ENCODE measurements at places on chromosomes 5 and 9.

GRCh38 chr9:624935-625500 lies 216.5 kb upstream of the DMRT1 start:
- DNase-seq: no peak

- no peak for DNase-seq
Observed at GRCh38 chr5:113813466-113813865, 300.0 kb downstream of the YTHDC2 start.

DNA sequence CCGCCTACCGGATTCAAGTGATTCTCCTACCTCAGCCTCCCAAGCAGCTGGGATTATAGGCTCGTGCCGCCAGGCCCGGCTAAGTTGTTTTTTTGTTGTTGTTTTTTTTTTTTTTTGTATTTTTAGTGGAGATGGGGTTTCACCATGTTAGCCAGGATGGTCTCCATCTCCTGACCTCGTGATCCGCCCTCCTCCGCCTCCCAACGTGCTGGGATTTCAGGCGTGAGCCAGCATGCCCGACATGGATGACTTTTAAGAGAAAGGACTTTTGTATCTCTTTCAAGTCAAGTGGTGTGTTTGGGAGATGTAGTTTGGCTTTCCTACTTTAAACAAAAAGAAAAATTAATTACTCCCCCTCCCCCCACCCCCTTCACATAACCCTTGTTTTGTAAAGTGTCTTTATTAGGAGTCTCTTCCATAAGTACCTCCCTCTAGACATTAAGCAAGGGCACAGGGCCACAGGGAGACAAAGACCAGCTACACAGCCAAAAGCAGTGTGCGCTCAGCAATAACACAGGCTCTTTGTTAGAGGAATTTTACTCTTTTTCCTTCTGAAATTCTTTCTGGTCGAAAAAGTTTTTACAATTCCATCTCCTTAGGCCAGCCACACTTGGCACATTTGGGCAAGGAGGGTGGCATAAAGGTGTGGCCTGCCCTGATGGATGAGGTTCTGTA lies 31.2 kb downstream of the JAKMIP2 start:
- no peak for DNase-seq

DNA sequence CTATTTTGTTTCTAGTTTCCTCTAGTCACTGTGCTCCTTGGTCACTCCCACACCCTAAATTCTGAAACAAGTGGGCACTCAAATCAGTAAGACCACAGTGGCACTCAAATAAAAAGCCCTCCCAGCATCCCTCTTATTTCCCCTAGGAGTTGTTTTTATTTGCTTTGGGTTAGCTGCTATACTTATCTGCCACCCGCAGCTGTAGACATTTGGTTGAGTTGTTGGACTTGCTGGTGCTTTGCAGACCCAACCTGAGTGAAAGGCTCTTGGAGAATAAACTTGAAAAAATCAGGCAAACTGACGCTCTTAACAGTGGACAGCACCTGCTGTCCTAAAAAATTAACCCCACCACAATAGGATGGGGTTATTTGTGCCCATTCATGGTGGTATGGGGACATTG lies 203.0 kb downstream of the SPATA31A6 start:
- no peak for DNase-seq

DNA sequence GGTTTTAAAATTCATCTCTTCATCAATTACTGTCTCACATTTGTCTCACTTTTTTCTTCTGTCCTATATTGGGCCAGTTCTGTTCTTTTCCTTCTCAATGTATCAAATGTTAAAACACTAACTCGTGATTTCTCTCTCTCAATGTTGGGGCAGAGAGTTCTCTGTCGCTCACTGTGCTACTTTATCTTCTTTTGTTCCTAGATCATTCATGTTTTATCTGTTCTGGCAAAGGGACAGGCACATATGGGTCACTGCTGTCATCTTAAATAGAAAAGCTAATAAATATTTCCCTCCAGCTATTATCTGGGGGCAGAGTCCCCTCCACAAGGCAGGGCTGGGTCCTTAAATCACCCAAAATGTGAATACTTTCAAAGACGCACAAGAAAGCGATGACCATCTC lies 214.0 kb downstream of the PTTG1 start:
- no peak for DNase-seq

DNA sequence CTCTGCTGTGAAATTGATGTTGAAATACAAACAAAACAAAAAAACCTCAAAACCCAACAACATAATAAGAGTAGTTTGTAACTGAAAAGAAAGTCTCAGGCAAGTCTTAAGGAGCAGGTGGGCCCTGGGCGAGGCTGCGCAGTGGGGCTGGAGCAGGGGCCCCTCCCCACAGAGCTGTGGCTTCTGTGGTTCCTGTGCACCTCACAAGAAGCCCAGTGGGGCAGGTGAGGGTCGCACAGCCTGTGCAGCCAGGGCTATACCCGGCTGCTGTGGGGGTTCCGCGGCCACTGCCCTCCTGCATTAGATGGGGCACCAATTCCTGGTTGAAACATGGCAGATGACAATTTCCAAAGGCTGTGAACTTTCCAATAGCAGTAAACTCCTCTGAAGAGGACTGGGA lies 75.3 kb downstream of the TRIO start:
- DNase-seq: no peak

DNA sequence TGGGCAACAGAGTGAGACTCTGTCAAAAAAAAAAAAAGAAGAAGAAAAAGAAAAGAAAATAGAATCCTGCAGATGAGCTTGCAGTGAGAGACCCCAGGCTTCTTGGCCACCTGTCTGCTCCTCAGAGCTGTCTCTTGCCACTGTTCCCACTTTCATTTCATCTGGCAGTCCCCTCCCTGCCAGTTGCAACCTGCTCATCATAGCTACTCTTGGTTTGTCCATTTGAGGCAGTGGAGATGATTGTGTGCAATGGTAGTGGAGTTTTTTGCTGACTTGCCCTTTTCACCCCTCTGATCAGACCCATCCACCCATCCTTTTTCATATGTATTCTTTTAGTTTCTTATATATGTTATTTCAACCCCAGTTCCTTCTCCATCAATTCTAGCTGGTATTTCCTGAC lies 28.7 kb downstream of the ANKRD33B start:
- no peak for DNase-seq

- no peak for DNase-seq
Observed at GRCh38 chr9:96258967-96259366, 43.0 kb downstream of the HSD17B3 start.

DNA sequence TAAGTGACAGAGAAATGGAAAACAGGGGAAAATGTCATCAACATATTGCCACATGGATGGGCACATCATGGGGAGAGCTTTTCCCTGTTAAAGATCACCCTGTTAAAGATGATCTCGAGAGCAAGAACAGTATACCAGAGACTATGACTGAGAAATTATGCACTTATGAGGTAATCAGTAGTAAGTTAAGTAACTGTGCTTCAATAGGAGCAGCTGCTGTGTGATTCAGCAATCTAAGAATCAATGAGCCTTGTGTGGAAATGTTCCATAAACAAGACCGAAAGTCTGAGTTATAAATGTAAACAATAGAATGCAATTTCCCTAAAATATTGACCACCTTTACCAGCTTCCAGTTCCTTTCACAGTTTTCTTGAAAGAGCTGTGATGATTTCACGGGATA lies 582.3 kb downstream of the CAAP1 start:
- no peak for DNase-seq

GRCh38 chr5:120545951-120546350 lies 81.9 kb downstream of the PRR16 start:
- no peak for DNase-seq

GRCh38 chr9:124598048-124598447 lies 90.8 kb upstream of the NR5A1 start:
- DNase-seq: no peak

GRCh38 chr5:71587766-71588532 lies 809 bp downstream of the MCCC2 start:
- no peak for DNase-seq

DNA sequence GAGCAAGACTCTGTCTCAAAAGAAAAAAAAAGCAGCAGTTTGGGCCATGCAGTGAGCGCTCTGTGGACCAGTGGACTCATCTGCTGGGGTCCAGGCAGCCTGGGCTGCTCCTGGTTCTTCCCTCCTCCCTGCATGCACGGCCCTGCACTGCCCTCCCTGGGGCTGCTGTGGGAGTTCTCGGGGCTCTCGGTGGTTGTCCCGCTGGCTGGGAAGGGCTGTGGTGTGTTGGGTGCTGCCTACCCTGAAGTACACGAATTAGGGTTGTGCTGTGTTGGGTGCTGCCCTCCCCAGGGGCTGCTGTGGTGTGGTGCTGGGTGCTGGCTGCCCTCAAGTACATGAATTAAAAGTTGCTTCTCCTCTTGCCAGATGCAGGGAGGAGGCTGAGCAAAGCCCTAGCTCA lies 18.3 kb upstream of the CLPTM1L start:
- DNase-seq: no peak

DNA sequence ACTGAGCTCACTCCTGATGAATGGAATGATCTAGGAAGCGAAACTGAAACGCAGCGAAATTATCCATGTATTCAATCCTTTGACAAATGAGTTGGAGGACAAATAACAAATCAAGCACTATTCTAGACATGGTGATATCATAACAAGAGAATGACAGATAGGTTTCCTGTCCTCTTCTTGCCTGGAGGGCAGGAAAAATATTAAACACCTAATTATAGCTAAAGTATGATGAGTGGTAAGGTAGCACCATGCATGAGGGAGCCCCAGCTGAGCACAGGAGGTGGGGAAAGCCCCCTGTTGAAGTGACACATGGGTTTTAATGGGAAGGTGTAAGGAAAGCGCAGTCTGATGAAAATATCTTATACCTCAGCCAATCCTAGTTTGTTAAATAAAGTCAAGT lies 225.2 kb downstream of the NPR3 start:
- DNase-seq: no peak

GRCh38 chr9:126386088-126386487 lies 59.5 kb downstream of the MVB12B start:
- no peak for DNase-seq

GRCh38 chr5:113273948-113274347 lies 160.8 kb downstream of the TSSK1B start:
- DNase-seq: no peak

GRCh38 chr5:135999406-136000139 lies 29.2 kb upstream of the TGFBI start:
- DNase-seq: no peak

DNA sequence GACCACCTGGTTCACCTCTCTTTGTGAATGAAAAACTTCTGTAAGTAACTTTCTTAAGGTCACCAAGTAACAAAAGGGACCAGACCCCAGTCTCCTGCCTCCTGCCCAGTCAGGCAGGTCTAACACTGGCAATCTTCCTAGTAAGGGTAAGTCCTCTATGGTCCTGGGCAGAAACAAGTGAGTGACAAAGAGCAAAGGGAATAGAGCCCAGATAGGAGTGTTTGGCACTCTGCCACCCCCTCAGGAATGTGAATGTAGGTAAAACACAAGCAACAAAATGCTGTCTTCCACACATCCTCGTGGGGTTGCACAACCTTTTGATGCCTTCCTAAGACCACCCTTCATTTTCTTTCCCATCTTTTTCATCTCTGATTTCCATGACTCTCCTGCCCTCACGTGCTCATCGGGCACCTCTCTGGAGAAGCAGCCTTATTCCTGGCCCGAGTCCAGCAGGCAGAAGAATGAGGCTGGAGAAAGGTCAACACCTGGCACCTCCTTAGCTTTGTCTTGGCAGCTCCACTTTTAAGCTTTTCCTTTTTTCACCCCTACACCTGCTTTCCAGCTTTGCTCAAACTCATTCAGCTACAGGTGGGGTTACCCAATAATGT lies 90.2 kb upstream of the LHFPL2 start:
- DNase-seq: no peak

GRCh38 chr9:8719833-8720486 lies 920.4 kb upstream of the DMAC1 start:
- DNase-seq: no peak

DNA sequence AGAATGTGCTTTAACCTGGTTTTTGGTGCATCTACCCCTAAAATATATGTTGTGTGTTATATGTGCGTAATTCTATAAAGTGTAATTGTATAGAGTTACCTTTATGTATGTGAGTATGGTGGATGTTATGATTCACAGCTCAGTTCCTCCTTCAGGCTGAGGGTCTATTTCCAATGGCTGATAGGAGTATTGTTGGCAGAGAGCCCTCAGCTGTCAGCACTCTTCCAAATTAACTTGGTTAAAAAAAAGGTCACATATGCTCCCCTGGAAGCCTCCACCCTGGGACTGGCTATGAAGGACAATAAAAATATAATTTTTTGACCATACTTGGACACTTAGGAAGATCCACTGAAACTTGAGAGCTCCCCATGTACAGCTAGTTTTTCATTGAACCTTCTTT lies 250.4 kb upstream of the CDH12 start:
- DNase-seq: no peak

- no peak for DNase-seq
Observed at GRCh38 chr5:154708207-154708606, 47.0 kb upstream of the LARP1 start.

GRCh38 chr5:87095787-87096186 lies 171.9 kb upstream of the RASA1 start:
- DNase-seq: no peak

DNA sequence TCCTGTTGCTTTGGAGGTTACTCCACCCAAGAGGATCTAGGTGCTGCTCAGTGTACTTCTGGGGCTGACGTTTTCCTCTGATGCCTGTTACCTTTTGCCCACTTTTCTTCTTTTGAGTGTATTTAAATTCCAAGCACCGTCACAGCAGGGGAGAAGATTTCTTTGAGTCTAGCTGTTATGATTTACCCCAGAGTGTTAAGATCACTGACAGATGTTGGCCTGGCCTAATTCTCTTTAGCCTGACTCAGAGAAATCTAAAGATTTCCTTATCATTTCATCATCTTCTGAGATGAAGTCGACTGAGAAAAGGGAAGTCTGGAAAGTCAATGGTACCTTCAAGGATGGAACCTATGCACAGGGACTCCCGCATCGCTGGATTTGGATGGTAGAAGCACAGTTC lies 191.5 kb downstream of the FBXL7 start:
- no peak for DNase-seq

- DNase-seq: no peak
Observed at GRCh38 chr5:110361471-110361870, 365.0 kb downstream of the TMEM232 start.

- no peak for DNase-seq
Observed at GRCh38 chr9:97985058-97985861, 2.1 kb downstream of the ANP32B start.

DNA sequence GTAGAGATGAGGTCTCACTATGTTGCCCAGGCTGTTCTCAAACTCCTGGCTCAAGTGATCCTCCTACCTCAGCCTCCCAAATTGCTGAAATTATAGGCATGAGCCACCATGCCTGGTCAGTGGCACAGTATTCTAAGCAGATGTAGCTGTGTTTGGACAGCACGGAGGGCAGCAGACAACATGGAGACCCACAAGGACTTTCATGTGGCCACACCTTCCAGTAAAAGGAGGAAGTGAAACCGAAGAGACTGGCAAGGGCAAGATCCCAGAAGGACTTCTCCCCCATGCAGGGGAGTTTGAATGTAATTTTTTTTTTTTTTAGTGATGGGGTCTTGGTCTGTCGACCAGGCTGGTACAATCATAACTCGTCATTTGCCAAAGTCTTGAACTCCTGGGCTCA lies 172.2 kb downstream of the TRPM3 start:
- no peak for DNase-seq

GRCh38 chr5:91850031-91850430 lies 466.9 kb upstream of the ARRDC3 start:
- no peak for DNase-seq

- no peak for DNase-seq
Observed at GRCh38 chr9:100366121-100366520, 13.4 kb upstream of the TEX10 start.

Measured in stimulated activated CD8-positive, alpha-beta memory T cell treated with anti-CD3 and anti-CD28 coated beads, Interleukin-7, amount 100 ng/mL, for 24 hours (primary cell).